ENCODE measurements at places on chromosomes 16 and 17.

GRCh38 chr17:50055426-50056216, at the start of gene ITGA3:
TSS of gene ITGA3 (plus strand) at chr17:50056110. CDS start at chr17:50056440, 330 bp downstream.
- DNase-seq, result peak; percentile 81

DNA sequence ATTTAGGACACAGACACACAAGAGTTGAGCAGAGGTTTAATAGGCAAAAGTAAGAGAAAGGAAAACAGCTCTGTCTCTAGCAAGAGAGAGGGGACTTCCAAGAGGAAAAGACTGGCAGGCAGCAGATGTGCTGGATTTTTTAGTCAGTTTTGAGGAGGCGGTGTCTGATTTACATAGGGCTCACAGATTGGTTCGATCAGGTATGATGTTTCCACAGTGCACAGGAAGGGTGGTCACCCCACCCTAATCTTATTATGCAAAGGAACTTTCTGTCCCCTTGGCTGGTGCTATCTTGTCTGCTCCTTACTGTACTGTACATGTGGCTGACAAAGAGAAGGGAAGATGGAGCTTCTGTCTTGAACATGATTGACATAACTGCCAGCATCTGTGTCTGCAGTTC, 25.3 kb downstream of the BFAR start:
- DNase-seq, result no peak

DNA sequence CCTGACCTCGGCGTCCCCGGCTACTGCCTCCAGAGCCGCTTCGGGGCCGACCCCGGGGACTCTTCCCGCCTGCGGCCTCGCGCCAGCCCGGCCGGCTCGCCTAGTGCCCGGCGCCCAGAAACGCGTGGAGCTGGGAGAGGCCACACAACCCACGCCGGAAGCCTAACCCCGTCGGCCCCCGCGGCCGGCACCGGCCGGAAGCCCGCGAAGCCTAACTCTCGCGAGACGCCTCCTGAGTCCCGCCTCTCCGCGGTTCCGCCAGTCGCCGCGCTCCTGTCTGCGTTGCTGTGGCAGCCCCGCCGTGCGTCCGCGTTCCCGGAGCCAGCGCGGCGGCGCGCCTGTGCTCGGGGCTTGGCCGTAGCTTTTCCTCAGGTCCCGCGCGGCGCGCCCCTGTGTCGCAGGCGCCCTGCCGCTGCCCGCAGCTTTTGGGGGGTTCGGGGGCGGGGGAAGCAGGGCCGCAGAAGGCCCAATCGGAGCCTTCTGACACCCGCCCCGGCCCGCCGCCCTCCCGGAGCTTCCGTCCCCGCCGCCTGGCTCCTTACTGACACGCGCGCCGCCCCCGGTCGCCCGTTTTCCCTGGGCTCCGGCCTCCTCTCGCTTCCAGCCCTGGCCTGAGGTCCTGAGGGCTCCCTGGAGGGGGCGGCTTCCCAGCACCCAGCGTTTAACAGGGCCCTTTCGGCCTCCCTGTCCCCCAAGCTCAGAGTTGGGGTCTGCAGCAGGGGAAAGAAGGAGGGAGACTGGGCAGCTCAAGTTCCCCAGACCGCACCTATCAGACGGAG, 21.7 kb downstream of the NPTX1 start:
- peak; percentile 98 for DNase-seq

GRCh38 chr16:34801875-34802274, 1342.5 kb downstream of the TP53TG3F start:
- no peak for DNase-seq

GRCh38 chr17:10648956-10649355, 8.2 kb downstream of the MYH3 start:
- no peak for DNase-seq

DNA sequence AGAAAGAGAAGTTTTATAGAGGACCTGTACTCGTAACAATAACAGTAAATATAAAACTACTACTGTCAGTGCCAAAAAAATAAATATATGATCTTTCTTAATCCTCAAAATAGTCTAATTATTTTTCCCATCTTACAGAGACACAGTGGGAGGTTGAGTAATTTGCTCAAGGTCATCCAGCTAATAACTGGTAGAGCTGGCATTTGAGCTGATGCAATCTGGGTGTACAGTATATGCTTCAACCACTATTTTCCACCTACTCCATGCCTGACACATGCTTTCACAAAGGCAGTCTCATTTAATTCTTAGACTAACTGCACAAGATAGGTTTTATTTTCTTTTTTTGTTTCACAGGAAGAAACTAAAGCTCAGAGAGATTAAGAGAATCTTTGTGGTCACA, 33.6 kb downstream of the PIGL start:
- DNase-seq, result no peak

GRCh38 chr16:86338403-86339115, 171.8 kb upstream of the FOXF1 start:
- no peak for DNase-seq

DNA sequence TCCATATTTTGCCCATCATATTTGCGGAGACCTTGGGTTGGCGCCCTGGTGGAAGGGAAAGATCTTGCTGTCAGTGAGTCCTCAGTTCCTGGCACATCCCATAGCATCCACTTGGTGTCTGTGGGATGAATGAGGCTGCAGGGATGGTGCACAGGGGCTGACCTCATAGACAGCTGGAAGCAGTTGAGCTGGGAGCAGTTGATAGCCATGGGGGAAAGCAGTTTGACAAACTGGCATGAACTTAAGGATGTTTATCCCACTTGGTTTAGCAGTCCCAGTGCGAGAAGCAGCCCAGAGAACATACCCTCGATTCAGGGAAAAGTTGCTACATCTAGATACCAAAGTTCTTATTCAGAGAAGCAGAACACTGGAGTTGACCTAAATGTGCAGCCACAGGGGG, 80.7 kb downstream of the SNX29 start:
- no peak for DNase-seq

DNA sequence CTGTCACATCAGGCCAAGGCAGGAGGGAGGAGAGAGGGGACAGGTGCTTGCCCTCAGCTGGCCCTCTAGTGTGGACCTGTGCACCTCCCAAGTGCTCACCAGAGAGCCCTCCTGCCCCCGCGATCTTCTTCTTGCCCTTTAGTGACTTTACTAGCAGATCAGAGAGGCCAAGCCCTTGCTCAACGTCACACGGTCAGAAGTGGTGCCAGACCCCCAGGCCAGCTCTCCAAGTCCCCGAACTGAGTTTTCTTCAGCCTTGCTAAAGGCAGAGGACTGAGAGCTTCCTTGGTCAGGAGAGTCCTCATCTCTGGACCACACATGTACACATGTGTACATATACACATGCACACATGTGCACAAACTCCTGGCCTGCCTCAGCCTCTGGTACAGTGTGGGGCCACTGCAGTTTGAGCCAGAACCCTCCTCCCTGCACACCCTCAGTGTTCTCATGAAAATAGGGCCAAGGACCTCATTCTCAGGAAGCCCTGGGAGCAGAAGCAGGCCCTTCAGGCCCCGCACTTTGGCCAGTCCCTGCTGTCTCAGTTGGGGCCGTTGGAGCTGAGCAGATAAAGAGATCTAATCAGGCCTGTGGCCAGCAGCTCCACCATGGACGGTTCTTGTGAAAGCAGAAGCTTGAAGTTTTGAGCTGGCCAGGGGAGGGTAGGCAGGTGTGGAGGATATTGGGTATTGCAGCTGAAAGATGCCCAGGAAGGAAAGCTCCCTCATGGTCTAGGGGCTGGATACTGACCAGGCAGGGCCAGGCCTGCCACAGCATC, 7.4 kb upstream of the EPX start:
- DNase-seq, result no peak
